ENCODE measurements at places on chromosomes 11 and 22.

- no peak for DNase-seq
These were observed 463.3 kb downstream of the BRD1 start for GRCh38 chr22:49364398-49364797.

- no peak for DNase-seq
These were observed 27.3 kb downstream of the SYT7 start for GRCh38 chr11:61553373-61554171.

DNA sequence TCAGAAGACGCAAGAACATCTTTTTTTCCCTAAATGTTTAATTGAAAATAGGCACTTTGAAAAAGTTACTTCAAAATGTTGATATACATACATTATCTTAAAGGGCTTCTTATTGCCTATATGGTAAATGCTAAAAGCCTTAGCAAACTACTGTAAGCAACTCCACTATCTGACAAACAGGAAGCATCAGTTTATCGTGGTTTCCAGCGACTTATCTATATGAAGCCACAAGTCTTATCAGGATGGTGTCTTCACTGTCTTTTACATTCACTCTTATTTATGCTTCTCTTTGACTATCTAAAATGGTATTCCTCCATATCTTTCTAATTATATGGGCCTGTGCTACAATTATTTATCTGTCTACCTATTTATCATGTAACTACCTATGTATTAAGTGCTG is 2091.9 kb downstream of the LRRC4C start:
- DNase-seq = no peak

GRCh38 chr11:65128182-65129145 is 5.9 kb downstream of the SYVN1 start:
- no peak for DNase-seq

- no peak for DNase-seq
These were observed 1.4 kb downstream of the PC start for GRCh38 chr11:66956689-66957290.

DNA sequence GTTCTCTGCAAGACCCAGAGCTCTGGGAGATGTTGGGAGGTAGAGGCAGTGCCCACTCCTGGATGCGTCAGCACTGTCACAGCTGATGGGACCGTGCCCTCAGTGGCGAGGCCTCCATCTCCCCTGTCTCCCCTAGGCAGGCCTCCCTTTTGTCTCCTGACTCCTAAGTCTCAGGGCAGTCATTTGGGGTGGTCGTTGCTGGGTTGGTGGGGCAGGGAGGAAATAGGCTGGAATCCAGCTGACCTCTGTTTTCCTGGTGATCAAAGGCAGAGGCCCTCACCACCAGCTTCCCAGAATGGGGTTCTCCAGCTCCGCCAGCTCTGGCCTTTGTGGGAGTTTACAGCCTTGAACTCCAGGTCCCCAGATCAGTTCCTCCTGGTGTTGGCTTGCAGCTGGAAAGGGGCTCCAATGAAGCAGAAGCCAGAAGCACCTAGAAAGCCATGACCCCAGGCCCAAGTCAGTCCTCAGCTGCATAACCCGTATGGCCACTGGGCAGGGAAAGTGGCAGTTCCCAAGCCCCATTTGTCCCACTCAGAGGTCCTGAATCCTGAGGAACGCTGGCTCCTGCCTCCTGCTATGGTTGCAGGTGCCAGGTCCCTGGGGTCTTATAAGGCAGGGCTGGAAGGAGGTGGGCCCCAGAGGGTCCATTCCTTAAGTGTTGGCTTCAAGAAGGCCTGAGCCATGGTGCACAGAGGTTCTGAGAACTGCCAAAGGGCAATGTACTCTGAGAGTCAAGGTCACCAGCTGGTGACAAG is 7.3 kb upstream of the FXYD2 start:
- no peak for DNase-seq

GRCh38 chr11:126404367-126404766 is 48.9 kb downstream of the ST3GAL4 start:
- DNase-seq = peak; percentile 37

GRCh38 chr11:130631119-130631518 is 182.7 kb downstream of the ADAMTS15 start:
- DNase-seq = peak; percentile 61

- DNase-seq = no peak
These were observed 12.5 kb downstream of the SCGB1A1 start for GRCh38 chr11:62431171-62431901.

GRCh38 chr11:125873881-125874555 is 13.4 kb upstream of the HYLS1 start:
- no peak for DNase-seq

- DNase-seq = no peak
These were observed 78.4 kb upstream of the ANO1 start for GRCh38 chr11:69999721-70000120.

DNA sequence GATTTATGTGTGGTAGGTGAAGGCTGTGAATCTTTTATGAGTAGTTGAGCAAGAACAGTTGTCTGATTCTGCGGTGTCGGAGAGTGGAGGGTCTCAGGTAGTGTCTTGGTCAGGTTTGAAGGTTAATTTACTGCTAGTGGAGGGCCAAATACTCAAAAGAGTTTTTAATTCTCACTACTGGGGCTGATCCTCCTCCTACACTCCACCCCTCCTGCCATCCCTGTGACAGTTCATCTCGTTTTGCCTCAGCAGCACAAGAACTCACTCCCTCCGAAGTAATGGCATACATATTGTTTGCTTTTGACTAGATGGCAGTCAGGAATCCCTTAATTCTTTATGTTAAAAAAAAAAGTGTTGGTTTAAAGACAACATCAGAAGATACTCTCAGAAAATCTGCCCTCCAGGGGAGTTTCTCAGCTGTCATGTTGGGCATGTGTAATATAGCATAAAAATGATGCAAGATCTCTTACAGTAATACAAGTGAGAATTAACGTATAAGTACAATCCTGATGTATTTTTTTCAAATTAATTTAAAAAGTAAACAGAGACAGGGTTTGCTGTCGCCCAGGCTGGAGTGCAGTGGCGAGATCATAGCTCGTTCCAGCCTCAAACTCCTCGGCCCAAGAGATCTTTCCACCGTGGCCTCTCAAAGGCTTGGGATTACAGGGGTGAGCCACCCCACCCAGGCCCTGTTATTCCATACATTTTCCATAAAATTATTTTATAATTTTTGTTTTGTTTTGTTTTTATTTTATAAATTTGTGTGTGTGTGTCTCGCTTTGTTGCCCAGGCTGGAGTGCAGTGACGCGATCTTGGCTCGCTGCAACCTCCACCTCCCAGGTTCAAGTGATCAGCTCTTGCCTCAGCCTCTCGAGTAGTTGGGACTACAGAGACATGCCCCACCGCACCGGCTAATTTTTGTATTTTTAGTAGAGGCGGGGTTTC is 1.3 kb downstream of the FAR1 start:
- DNase-seq = no peak

- no peak for DNase-seq
These were observed 7.0 kb upstream of the CCDC86 start for GRCh38 chr11:60834742-60835533.

GRCh38 chr11:76208438-76209374 is 2.4 kb upstream of the WNT11 start:
- peak; percentile 78 for DNase-seq

DNA sequence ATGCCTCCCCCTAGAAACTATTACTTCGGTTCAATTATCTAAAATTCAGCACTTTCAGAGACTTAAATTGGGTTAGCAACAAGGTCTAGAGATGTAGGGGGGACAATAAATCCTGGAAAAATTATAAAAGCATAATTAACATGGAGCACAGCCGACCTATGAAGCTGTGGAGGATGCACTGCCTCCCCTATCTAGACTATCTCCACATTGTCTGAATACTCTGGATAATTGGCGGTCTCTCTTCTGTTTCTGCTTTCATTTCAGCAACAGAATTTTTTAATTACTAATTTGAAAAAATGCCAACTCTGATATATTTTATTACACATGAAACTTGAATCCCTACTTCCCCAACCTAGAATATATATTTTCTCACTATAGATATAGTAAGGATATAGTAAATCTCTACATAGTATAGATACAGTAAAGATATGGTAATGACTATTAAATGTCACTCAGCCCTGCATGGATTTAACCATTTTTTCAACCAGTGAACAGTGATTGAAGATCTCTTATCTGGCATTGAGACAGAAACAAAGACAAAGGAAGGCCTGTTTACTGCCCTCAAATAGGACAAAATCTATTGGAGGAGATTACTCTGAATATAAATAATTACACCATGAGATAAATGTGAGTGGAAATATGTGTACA is 157.6 kb downstream of the BLID start:
- no peak for DNase-seq

GRCh38 chr11:134468796-134469195 is 56.8 kb upstream of the B3GAT1 start:
- no peak for DNase-seq

GRCh38 chr11:74822170-74822569 is 73.5 kb downstream of the RNF169 start:
- no peak for DNase-seq

GRCh38 chr22:31445642-31446041 is 44.0 kb downstream of the EIF4ENIF1 start:
- no peak for DNase-seq

- DNase-seq = no peak
These were observed 186.6 kb downstream of the ADAMTS15 start for GRCh38 chr11:130634961-130635473.

DNA sequence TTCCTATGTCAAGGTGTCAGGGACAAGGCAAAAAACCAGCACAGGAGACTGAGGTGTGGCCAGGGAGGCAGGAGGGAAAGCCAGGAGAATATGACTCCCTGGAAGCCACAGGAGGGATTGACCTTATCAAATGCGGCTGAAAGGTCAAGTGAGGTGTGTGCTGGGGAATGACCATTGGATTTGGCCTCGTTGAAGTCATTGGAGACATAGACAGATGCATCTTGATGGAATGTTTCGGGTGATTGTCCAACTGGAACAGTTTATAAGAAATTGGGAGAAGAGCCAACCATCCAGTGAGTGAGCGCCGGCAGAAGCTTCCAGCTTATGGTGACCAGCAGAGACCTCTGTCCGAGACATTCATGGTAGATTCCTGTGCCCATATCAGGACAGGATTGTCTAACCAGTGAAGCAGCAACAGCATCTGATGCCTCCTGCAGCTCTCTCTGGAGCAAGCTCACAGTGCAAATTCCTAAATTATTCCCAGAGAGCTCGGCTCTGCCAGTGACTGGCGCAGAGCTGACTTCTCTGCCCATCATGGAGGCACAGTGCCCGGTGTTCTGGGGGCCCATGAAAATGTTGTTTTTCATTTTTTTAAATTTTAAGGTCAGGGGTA is 95.4 kb downstream of the MYO18B start:
- DNase-seq = no peak

- DNase-seq = no peak
These were observed 7.5 kb downstream of the GNAZ start for GRCh38 chr22:23077627-23078461.

- DNase-seq = no peak
These were observed 27.8 kb upstream of the ACR start for GRCh38 chr22:50710221-50710620.

- DNase-seq = peak; percentile 76
These were observed 6.0 kb upstream of the CARD10 start for GRCh38 chr22:37525073-37525745.

DNA sequence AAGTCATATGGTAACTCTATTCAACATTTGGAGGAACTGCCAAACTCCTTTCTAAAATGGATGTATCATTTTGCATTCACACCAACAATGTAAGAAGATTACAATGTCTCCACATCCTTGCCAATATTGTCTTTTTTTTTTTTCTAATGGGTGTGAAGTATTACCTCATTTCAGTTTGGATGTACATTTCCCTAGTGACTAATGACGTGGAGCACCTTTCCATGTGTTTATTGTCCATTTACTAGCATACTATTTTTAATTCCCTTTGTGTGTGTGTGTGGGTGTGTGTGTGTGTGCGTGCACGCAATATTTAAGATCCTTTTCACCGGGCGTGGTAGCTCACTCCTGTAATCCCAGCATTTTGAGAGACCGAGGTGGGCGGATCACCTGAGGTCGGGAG is 62.7 kb downstream of the APOL3 start:
- DNase-seq = no peak

DNA sequence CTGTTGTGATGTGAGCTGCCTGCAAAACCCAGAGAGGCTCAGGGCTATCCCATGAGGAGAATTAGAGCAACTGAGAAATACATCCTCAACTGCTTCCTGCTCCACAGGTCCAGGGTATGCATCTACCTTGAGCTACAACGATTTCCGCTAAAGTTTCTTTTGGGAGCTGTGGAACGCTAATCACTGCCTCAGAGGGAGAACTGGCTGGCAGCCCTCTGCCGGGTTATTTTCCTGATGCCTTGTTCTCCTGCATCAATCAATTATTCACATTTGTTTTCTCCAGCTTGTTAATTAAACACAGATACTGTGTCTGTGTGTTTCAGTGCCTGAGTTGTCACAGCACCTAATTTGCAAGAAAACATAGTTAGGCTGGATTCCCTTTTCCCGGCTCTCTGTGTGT is 211.1 kb upstream of the PLET1 start:
- DNase-seq = no peak

- DNase-seq = no peak
These were observed 108.5 kb downstream of the CD44 start for GRCh38 chr11:35247428-35247827.

DNA sequence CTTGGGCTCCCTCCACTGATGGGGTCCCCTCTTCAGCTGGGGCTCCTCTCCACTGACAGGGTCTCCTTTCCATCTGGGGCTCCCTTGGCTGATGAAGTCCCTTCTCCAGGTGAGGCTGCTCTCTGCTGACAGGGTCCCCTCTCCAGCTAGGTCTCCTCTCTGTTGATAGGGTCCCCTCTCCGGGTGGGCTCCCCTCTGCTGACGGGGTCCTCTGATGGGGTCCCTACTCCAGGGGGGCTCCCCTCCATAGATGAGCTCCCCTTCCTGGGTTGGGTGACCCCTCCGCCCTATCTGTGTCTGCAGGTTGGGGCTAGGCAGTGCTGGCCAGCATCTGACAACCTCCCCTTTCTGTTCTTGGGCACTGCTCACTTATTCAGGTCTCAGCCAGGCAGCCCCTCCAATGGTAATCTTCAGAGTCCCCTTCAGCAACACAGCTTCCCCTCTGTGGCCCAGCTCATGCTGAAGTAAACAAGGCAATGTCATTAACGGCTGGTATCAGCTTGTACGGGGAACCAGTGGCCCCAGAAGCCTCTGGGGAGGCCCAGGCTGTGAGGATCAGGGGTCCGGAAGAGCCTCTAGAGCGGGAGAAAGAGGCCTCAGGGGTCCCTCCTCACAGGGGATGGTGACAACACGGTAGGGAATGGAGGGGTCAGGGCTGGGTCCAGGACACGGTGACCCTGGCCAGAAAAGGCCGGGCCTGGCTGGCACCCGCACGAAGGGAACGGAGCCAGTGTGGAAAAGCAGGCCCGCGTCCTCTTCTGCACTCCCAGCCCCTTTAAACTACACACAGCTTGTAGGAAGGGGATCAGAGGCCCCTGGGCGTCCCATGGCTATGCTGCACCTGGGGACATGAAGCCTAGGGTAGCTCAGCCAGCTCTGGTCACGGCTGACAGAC is 9.6 kb upstream of the CD81 start:
- DNase-seq = no peak

DNA sequence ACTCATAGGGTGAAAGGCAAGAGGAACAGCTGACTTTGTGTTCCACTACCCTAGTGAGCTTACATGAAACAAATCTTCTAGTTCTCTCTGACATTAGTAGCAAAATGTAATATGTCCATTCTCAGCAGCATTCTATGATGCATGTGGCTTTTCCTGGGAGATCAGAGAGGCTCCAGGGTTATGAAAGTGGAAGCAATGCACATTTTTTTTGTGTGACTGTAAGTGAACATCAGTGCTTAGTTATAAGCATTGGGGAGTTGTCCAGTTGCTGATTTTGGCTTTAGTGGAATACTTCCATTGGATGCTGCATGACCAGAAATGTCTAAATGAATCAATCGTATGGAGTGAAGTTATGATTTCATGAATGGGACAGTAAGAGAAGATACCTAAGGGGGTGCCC is 255.9 kb downstream of the FAT3 start:
- no peak for DNase-seq
